ENCODE measurements at places on chromosomes 4 and X. TPM values are rescaled to one million over a fixed set of nuclear protein-coding genes. Genes with fewer than 3 reads are reported as not detected.

TMEM47 gene
- total RNA-seq = not detected

SLC2A9 gene
- 0.72 TPM for total RNA-seq

GABRE gene
- not detected for total RNA-seq

ACSL1 gene
- total RNA-seq = 3.1 TPM

MAGEA11 gene
- total RNA-seq = not detected

ADGRG4 gene
- not detected for total RNA-seq

UCHL1 gene
- total RNA-seq = not detected

CPLX1 gene
- 3.1 TPM for total RNA-seq

DNA sequence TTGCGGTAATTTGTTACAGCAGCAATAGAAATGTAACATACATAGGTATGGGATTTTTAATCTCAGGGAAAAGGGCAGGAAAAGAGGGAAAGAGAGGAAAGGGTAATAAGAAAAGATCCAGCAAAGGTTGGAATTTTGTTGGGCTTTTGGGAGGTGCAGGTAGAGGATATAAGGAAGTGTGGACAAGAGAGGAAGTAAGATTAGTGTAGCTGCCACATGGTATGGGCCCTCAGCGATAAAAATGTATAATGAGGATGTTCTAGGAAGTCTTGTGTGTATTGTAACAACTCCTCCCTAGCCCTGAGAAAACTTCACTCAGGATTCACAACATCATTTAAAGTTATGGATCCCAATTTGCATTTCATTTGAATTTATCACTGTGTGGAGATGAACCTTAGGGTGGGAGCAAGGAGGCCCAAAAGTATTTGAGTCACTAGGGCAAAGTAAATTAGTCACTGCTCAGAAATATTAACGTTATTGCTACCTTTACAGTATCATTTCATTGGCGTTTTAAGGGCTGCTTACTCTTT, 2.8 kb upstream of the IL21 start:
- H3K27ac ChIP-seq = no peak overlapping the region
- no peaks in the 10 kb centered on the region for H3K36me3 ChIP-seq
- H3K4me3 ChIP-seq = no peak overlapping the region
- no peak for DNase-seq

DNA sequence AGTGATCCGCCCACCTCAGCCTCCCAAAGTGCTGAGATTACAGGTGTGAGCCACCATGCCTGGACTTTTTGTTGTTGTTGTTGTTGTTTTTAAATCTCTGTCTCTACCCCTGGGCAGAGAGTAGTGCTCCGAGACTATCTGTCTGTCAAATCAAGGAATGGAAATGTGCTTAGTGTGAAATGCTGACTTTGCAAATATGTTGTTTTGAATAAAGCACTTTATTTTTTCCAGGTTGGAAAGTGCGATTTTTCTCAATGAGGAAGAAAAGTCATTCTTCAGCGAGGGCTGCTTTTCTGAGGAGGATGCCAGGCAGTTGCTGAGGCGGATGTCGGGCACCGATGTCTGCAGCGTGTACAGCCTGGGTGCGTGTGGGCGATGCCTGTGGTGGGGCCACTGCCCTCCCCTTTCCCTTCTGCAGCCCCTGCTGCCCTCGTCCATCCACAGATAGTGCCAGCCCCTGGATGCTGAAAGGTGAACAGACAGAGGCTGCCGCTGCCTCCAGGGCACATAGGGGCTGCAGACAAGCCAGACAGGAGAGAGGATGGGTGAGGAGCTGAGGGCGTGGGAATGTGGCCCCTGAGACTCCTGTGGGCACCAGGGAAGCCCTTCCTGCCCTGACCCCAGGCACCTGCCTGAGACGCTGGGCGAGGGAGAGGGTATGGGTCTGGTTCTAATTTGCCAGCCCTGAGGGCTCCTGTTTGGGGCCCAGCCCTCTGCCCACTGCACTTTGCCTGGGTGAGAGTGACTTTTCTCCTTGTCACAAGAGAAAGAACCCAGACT, 23.7 kb downstream of the SH3TC1 start:
- no peaks in the 10 kb centered on the region for H3K36me3 ChIP-seq
- DNase-seq = no peak
- H3K27ac ChIP-seq = no peak overlapping the region
- H3K4me3 ChIP-seq = no peak overlapping the region

DNA sequence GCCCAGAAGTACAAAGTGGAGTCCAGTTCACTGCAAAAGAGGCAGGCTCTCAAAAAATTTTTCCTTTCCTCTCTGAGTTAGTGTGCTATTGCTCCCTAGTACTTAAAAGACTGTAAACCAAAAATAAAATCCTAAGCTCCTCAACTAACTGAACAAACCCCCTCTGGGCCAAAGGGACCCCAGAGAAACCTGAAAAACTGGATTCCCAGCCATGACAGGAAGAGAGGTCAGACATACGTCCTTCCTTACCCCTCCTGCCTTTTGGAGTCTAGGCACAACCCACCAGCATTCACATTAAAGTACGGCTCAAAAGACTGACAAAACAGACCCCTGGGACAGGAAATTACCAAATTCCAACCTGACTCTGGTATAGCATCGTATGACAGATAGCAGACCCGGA, 957.9 kb upstream of the PRKX start:
- no peaks in the 10 kb centered on the region for H3K4me1 ChIP-seq
- DNase-seq = no peak
- no peak overlapping the region for H3K4me3 ChIP-seq
- 0 out of 2 replicates have a peak, but pooled peaks cover 4% of the 10 kb centered on the region for H3K27me3 ChIP-seq

GRCh38 chr4:3406431-3406830, 35.3 kb upstream of the HGFAC start:
- no peak for DNase-seq
- H3K27me3 ChIP-seq = no peaks in the 10 kb centered on the region
- H3K4me3 ChIP-seq = no peak overlapping the region
- H3K27ac ChIP-seq = no peak overlapping the region

GRCh38 chrX:80285131-80285773, 135.0 kb upstream of the TENT5D start:
- no peaks in the 10 kb centered on the region for H3K27me3 ChIP-seq
- no peak overlapping the region for H3K4me3 ChIP-seq
- no peaks in the 10 kb centered on the region for H3K4me1 ChIP-seq
- DNase-seq = peak; percentile 72

DNA sequence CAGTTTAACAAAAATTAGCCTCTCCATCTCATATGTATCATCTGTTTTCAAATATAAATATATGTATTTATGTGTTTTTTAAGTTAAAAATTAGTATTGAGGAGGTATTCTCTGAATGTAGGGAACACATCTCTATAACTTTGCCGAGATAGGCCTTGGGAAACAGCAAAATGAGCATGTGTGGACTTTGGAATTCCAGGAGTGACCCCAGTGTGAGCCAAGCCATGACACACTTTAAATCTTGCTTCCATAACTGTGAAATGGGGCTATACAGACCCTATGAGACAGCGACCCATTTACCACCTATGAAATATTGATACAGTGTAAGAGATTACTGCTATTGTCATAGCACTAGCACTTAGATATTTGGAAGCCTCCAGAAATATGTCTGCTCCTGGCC, 58.8 kb downstream of the FRMPD4 start:
- H3K4me1 ChIP-seq = peaks cover 9% of the 10 kb centered on the region
- no peak overlapping the region for H3K4me3 ChIP-seq
- H3K27ac ChIP-seq = no peak overlapping the region
- H3K27me3 ChIP-seq = no peaks in the 10 kb centered on the region
- H3K36me3 ChIP-seq = no peaks in the 10 kb centered on the region
- DNase-seq = no peak

- H3K27ac ChIP-seq = no peak within 1 kb of the TSS
- H3K36me3 ChIP-seq = no peaks in the 10 kb centered on the region
- H3K4me3 ChIP-seq = no peak within 1 kb of the TSS
- DNase-seq = peak; percentile 56
- peaks cover 10% of the 10 kb centered on the region for H3K4me1 ChIP-seq
- H3K27me3 ChIP-seq = no peaks in the 10 kb centered on the region
Observed at GRCh38 chr4:87975466-87975865, at the start of gene SPP1. Gene SPP1 (plus strand): TSS chr4:87975714. CDS start chr4:87976896, 1,182 bp downstream.

- H3K27ac ChIP-seq = no peak overlapping the region
- H3K36me3 ChIP-seq = no peaks in the 10 kb centered on the region
- no peaks in the 10 kb centered on the region for H3K4me1 ChIP-seq
- no peaks in the 10 kb centered on the region for H3K27me3 ChIP-seq
- no peak overlapping the region for H3K4me3 ChIP-seq
Observed at GRCh38 chr4:77481856-77482255, 123.8 kb upstream of the CXCL13 start.

DNA sequence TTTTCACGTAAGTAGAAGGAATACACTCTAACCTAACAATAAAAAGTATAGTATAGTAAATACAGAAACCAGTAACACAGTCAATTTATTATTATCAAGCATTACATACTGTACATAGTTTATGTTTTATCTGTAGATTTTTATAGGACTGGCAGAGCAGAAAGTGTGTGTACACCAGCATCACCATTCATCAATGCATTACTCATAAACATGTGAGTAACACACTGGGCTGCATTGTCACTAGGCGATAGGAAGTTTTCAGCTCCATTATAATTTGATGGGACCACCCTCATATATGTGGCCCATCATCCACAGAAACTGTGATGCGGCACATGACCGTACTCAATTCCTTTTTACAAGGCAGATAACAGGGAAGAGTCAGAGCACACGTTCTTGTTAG, 137.8 kb upstream of the RBPJ start:
- no peaks in the 10 kb centered on the region for H3K27me3 ChIP-seq
- H3K4me3 ChIP-seq = no peak overlapping the region
- DNase-seq = no peak

- DNase-seq = no peak
- H3K36me3 ChIP-seq = no peaks in the 10 kb centered on the region
- H3K4me3 ChIP-seq = no peak overlapping the region
- no peaks in the 10 kb centered on the region for H3K4me1 ChIP-seq
- H3K27ac ChIP-seq = no peak overlapping the region
Observed at GRCh38 chr4:172708184-172708583, 460.4 kb upstream of the GALNT7 start.

DNA sequence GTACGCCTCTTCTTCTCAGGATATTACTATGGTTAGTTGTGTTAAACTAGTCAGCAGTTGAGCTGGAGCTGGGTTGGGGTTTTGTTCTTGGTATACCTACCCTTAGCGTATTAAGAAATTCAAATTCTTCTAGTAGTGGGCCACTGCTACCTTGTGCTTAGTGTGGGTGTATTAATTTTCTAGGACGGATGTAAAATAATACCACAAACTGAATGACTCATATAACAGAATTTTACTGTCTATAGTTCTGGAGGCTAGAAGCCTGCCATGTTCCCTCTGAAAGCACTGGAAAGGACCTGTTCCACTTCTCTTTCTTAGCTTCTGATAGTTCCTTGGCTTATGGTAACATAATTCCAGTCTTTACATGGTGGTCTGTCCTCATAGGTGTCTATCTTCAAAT, 1274.7 kb downstream of the ADGRL3 start:
- H3K27ac ChIP-seq = no peak overlapping the region
- no peaks in the 10 kb centered on the region for H3K27me3 ChIP-seq
- no peak for DNase-seq
- no peak overlapping the region for H3K4me3 ChIP-seq

DNA sequence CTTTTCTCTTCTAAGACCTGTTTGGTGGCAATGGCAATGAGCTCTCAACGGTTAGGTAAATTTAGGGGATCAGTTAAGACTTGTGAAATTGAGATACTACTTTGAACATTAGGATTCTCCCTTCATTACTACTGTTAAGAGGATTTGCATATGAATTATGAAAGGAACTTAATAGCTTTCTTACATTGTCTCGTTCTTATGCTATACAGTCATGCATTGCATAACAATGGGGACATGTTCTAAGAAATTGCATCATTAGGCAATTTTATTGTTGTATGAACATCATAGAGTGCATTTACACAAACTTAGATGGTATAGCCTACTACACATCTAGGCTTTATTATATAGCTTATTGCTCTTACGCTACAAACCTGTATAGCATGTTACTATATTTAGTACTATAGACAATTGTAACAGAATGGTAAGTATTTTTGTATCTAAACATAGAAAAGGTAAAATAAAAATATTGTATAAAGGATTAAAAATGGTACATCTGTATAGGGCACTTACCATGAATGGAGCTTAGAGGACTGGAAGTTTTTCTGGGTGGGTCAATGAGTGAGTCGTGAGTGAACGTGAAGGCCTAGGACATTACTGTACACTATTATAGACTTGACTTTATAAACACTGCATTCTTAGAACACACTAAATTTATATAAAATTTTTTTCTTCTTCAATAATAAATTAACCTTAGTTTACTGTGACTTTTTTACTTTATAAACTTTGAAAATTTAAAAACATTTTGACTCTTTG, 62.5 kb downstream of the PAQR3 start:
- peaks cover 10% of the 10 kb centered on the region for H3K4me1 ChIP-seq
- no peaks in the 10 kb centered on the region for H3K27me3 ChIP-seq
- H3K4me3 ChIP-seq = no peak overlapping the region
- no peak overlapping the region for H3K27ac ChIP-seq
- DNase-seq = no peak
- no peaks in the 10 kb centered on the region for H3K36me3 ChIP-seq

DNA sequence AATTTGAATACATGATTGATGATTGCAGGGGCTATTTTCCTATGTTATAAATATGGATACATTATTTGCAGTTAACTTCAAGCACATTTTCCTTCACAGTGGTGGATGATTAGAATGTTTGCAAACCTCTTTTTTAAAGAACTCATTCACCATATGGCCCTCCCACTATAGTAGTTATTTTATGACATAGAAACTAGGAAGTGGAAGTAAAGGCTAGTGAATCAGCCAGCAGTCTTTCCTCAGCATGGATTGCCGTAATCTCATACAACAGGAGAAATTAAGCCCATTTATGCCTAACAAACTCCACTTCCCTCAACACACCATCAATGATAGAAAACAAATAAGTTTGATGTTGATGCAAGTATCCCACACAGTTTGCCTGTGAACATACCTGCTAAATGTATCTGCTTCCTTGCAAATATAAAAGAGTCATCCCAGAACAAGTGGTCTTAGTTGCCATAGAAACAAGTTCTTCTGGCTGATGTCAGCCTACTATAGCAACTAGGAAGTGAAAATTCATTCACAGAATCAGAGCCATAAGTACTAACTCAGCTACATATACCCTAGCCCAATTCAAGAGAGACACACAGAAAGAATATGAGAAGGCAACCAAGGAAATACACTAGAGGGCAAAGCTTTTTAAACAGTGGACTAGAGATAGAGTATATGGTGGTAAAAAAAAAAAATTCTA, 100.9 kb upstream of the RADX start:
- no peaks in the 10 kb centered on the region for H3K36me3 ChIP-seq
- H3K27me3 ChIP-seq = no peaks in the 10 kb centered on the region
- no peaks in the 10 kb centered on the region for H3K4me1 ChIP-seq
- H3K27ac ChIP-seq = no peak overlapping the region

DNA sequence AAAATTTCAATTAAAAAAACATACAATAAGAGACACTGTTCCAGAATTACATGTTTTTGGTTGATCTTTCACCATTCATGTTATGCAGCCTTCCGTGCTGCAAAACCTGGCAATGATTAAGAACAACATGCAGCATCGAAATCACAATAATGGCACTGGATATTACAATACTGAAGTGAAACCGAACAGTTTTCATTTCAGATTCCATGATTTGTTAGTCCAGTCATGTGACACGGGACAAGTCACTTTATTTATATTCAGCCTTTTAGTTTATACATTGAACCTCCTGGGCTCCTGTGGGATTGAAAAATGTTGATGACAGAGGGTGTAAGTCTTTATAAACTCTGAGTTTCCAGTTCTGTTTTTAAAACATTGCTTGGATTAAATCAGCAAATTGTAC, 142.5 kb upstream of the TTC29 start:
- no peak overlapping the region for H3K27ac ChIP-seq
- no peak overlapping the region for H3K4me3 ChIP-seq
- H3K4me1 ChIP-seq = no peaks in the 10 kb centered on the region
- H3K36me3 ChIP-seq = no peaks in the 10 kb centered on the region

GRCh38 chrX:139200346-139200745, 330.2 kb upstream of the F9 start:
- no peaks in the 10 kb centered on the region for H3K27me3 ChIP-seq
- no peaks in the 10 kb centered on the region for H3K4me1 ChIP-seq
- H3K27ac ChIP-seq = no peak overlapping the region
